Stimulated activated CD8-positive, alpha-beta memory T cell treated with anti-CD3 and anti-CD28 coated beads, Interleukin-4, amount 100 ng/mL, for 1 hour (primary cell): ENCODE measurements at places on chromosomes 11 and 22.

DNA sequence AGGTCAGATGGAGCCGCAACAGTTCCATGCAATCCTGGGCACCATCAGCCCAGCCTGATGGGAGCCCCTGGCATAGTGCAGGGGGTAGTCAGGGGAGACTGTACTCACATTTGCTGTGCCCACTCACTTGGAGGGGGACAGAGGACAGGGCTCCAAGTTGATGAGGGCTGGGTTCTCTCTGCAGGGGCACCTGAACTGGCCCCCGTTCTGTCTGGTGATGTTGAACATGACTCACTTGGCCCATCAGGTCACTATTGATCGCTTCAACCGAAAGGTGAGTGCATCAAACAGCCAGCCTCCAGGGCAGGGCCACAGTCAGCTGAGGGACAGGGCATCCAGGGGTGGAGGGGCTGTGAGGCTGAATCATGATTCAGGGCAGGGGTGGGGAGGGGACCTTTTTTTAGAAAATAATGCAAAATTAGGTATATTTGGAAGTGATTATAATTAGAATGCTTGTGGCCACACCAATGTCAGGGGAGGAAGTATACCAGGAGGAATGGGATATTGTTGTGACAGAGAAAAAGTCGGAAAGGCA, 66.4 kb downstream of the OTOG start:
- no peak for DNase-seq

- no peak for DNase-seq
Observed at GRCh38 chr11:36295926-36296325, at the start of gene PRR5L. Gene PRR5L (plus strand): TSS chr11:36296288. CDS start chr11:36401122, 104,834 bp downstream.

- DNase-seq, result no peak
Observed at GRCh38 chr22:29003552-29003951, 58.1 kb downstream of the C22orf31 start.

- no peak for DNase-seq
Observed at GRCh38 chr11:58178444-58178843, 10.4 kb upstream of the OR9Q2 start.

GRCh38 chr11:116043857-116044256, 539.6 kb upstream of the CADM1 start:
- no peak for DNase-seq

GRCh38 chr22:43078522-43078921, 10.7 kb downstream of the TTLL1 start:
- DNase-seq, result no peak

DNA sequence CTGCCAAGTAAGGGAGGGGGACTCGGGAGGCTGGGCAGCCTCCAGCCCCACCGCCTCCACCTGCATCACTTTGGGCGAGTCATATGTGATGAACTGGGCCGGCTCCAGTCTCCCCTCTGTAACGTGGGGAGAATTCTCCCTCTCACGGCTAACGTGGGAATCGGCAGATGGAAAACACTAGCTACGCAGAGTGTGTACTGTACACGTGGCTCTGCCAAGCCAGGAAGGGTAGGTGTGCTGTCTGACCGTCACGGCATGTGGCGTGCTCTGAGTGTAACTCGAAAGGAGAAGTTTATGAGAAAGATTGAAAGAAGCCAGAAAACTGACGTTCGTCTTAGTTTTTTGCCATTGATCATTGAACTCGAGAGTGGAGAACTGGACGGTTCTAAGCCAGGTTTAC, 13.7 kb downstream of the TRMU start:
- DNase-seq, result no peak

GRCh38 chr11:33731723-33732531, 4.3 kb downstream of the CD59 start:
- no peak for DNase-seq

- no peak for DNase-seq
Observed at GRCh38 chr11:12285106-12285505, 92.3 kb upstream of the PARVA start.

GRCh38 chr11:70536051-70536877, 137.9 kb downstream of the CTTN start:
- DNase-seq, result no peak

GRCh38 chr11:93000511-93001476, 31.3 kb downstream of the MTNR1B start:
- DNase-seq, result no peak

- no peak for DNase-seq
Observed at GRCh38 chr22:46355996-46356471, 20.5 kb downstream of the TRMU start.

DNA sequence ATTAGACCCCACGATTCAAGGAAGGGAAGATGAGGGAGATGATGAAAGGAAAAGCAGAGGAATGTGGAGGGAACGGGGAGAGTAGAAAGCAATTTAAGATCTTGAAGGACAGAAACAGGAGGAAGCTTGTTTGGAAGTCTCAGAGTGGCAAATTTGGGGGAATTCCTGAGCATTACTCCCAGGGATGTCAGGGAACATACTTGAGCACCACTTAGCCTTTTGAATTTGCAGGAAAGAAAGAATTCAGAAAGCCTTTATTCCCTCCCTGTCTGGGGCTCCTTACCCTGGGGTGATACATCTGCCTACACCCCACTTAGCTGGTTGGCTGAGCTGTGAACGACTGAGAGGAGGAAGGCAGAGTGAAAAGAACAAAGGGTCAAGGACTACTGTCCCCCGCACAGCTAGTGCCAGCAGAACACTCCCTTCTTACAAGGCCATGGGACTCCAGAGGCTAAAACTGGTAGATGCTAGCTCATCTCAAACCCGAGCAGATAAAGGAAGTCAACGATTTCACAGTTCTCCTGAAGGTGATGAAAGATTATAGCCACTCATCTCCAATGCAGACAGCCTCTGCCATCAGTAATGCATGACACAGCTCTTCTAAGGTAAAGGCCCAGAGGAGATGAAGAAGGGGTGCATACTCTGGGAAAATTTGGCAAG, 84.0 kb upstream of the AKIP1 start:
- DNase-seq, result no peak

GRCh38 chr11:61911128-61911700, 6.2 kb downstream of the RAB3IL1 start:
- DNase-seq, result no peak

DNA sequence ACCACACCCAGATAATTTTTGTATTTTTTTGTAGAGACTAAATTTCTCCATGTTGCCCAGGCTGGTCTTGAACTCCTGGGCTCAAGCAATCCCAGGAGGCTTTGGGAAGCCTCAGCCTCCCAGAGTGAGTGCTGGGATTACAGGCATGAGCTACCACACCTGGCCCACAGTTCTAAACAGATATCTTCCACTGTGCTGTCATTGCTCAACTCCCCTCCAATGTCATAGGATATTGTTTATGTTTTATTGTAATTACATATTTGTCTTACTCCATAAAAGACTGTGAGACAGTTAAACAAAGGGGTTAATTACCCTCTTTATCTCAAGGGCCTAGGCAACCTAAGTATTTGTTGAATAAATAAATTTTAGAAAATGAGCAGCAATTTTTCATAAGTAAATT, 204.2 kb downstream of the GRM5 start:
- no peak for DNase-seq

- DNase-seq, result no peak
Observed at GRCh38 chr22:46770151-46770641, 7.7 kb downstream of the TBC1D22A start.

DNA sequence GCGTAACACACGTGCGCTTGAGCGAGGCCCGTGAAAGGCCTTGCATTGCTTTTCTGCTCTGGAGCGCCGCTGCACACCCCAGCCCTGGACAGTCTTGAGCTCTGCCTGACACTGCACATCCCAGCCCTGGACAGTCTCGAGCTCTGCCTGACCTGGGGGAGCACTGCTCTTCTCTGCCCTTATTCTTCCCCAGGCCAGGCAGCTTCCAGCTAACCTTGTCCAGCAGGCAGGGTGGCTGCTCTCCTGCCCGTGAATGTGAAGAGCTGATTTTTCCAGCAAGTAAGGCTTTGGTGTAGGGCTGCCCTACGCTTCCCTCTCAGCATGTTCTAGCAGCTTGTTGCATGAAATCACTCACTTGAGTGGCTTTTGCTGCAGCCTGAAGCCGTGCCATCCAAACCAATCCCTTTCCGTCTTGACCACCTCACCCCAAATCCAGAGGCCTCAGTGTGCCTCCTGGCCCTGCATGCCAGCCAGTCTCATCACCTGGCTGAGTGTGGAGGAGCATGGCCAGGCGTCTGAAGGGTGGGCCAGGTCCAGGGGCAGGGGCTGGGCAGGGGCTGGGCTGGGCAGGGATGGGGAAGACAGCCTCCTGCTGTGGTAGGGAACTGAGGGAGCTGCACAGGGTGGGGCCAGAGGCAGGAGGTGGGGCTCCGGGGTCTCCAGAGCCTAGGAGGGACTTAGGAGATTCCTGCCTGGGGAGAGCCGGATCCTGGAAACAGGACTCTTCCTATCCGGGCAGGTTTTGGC, 89.5 kb upstream of the B3GAT1 start:
- DNase-seq, result no peak
